NCI-H69 (cell line): ENCODE measurements at places on chromosomes 7 and 10.

GRCh38 chr10:83182076-83182475 lies 957.2 kb upstream of the GHITM start:
- no peak for DNase-seq

GRCh38 chr7:117091721-117092120 lies 138.4 kb downstream of the ST7 start:
- peak; percentile 23 for DNase-seq

GRCh38 chr10:132475086-132475485 lies 62.5 kb upstream of the INPP5A start:
- DNase-seq: no peak

DNA sequence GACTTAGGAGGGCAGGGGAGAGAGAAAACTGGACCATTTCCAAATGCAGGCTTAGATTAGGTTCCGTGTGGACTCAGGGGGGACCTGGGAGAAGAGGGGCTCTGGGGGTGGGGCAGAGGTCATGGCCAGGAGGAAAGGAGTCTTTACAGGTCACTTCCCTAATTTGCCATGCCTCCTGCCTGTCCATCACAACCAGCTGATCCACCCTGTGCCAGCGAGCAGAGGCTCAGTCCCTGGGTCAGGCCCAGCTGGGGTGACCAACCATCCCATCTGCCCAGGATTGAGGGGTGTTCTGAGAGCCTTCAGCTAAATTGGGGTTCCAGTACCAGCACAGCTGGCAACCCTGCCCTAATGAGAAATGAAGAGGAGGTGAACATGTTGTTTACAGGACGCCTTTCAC lies 84.6 kb upstream of the CACUL1 start:
- DNase-seq: no peak

- DNase-seq: no peak
Observed at GRCh38 chr7:22733761-22734160, 6.8 kb downstream of the IL6 start.

DNA sequence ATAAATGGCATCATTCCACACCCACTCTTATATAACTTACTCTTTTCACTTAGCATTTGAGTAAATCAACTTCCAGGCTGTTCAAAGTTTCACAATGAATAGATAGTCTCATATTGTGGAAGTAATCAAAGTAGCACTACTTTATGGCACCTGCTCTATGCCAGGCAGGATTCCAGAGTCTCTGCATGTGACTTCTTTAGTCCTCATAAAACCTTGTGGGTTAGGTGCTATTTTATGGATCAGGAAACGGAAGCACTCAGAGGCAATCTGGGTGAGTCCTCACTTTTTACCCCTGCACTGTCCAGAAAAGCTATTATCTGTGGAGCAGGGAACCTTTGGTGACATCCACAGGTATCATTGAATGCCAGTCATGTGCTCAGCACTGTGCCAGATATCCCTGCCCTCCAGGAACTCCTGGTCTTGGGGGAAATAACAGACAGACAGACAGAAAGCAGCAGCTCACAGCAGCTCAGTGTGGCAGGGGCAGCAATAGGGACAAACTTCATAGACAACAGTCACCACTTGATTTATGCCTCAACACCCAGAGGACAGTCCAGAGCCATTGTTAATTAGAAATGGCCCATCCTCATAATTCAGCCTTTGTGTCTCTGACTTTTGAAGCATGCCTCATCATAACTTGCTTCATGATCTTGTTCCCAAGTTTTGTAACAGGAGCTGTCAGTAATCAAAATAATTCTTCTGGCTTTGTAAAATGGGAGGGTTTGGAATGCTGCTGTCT lies 160.6 kb downstream of the SEC23IP start:
- DNase-seq: no peak

DNA sequence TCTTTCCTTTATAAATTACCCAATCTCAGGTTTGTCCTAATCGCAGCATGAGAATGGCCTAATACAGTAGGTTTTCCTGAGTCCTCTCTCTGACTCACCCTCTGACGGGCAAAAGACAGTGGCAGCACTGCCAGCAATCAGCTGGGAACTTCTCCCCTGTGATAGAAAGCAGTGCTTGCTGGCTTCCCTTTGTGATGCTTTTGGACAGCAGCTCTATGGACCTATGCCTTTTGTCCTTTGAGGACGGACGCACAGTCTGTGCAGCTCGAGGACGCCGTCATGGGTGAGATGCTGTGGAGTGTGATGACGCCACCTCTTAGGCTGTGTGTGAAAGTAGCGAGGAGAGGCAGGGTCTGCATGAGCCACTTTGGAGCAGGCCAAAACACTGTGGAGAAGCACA lies 68.8 kb downstream of the KIAA1217 start:
- DNase-seq: no peak

GRCh38 chr7:30785786-30786185 lies 14.6 kb downstream of the MINDY4 start:
- peak; percentile 15 for DNase-seq

GRCh38 chr7:51261950-51262795 lies 54.4 kb downstream of the COBL start:
- peak; percentile 83 for DNase-seq

GRCh38 chr7:139725077-139725476 lies 52.7 kb downstream of the HIPK2 start:
- DNase-seq: peak; percentile 28

DNA sequence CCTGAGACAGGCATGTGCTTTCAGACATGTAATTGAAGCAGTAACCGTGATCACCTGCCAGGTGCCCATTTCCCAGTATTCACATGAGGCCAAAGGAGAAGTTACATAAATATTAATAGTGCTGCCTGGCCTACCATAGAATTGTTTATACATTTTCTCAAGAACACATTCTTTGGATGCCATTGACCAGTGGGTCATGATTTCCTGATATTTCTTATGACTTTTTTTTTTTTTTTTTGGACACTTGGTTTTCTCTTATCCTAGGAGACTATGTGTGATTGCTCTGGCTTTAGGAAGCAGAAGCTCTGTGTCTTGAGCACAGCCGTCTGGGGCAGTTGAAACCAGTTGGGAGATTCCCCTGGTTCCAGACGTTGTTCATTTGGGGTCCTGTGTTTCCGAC lies 143.9 kb upstream of the NPS start:
- no peak for DNase-seq

- DNase-seq: no peak
Observed at GRCh38 chr10:22436526-22436892, 91.2 kb downstream of the SPAG6 start.

- DNase-seq: no peak
Observed at GRCh38 chr7:31082447-31082846, 30.3 kb downstream of the ADCYAP1R1 start.
